ENCODE measurements at places on chromosomes 16 and 17. TPM values are rescaled to one million over a fixed set of nuclear protein-coding genes. Genes with fewer than 3 reads are reported as not detected.

MPP3 gene
- polyA plus RNA-seq, result not detected

DNA sequence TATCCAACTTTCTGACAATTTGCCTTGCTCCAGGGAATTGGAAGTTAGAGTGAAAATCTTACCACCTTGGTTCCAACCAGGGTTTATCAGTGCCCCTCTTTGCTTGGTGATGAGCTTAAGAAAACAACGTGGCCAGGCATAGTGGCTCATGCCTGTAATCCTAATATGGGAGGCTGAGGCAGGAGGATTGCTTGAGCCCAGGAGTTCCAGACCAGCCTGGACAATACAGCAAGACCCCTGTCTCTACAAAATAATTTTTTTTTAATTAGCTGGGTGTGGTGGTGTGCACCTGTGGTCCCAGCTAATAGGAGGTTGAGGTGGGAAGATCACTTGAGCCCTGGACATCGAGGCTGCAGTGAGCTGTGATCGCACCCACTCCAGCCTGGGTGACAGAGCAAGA lies 21.4 kb downstream of the SLC7A6 start:
- DNase-seq, result no peak
- peaks cover 98% of the 10 kb centered on the region for H3K4me1 ChIP-seq
- peak overlapping the region; percentile 74 for H3K27ac ChIP-seq
- no peaks in the 10 kb centered on the region for H3K27me3 ChIP-seq
- H3K4me3 ChIP-seq, result peak overlapping the region; percentile 82
- peaks cover 26% of the 10 kb centered on the region for H3K36me3 ChIP-seq

GRCh38 chr17:83037084-83037873 lies 42.1 kb upstream of the METRNL start:
- peaks cover 38% of the 10 kb centered on the region for H3K36me3 ChIP-seq
- no peak for DNase-seq
- H3K27me3 ChIP-seq, result no peaks in the 10 kb centered on the region
- no peaks in the 10 kb centered on the region for H3K4me1 ChIP-seq
- H3K27ac ChIP-seq, result no peak overlapping the region

- H3K4me3 ChIP-seq, result no peak overlapping the region
- H3K4me1 ChIP-seq, result no peaks in the 10 kb centered on the region
- H3K27ac ChIP-seq, result no peak overlapping the region
- peaks cover 5% of the 10 kb centered on the region for H3K36me3 ChIP-seq
Measured at GRCh38 chr16:14111713-14112538, 40.8 kb downstream of the MRTFB start.

KCNH4 gene
- not detected for polyA plus RNA-seq

DNA sequence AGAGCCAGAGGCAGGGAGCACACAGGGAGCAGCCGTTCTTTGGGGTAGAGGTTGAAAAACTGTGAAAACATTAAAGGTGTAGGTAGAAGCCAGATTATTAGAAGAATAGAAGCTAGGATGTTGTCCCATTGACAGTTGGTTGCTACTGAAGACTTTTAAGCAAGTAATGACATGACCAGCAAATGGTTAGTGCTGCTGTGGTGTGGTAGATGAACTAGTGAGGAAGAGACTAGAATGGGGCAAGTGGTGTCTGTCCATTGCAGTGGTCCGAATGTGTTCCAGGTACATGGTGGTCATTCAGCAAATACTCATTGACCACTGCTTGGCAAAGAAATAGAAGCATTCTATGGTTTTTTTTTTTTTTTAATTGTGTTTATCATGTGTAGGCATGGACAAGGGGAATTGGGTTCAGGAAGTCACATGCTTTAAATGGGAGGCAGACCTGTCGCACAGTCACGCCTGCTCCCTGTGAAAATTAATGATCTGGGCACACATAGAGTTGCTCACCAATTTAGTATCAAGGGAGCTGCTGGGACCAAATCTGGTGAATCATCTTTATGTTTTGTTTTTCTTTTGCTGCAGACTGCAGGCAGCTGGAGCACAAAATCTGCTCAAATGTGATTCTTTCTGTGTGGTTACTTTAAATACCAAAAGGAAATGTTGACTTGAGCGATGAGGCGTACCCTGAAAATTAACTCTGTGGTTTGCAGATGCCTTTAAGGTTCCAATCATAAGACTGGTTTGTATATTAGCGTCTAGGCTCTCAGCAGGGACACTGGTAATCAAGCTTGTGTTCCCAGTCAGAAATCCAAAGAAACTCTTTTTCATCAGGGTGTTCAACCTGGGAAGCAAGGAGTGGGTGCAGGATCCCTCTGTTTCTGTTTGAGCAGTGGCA lies 30.7 kb downstream of the YPEL2 start:
- H3K4me3 ChIP-seq, result peak overlapping the region; percentile 93
- peak; percentile 71 for DNase-seq
- H3K36me3 ChIP-seq, result peaks cover 5% of the 10 kb centered on the region
- H3K4me1 ChIP-seq, result peaks cover 99% of the 10 kb centered on the region

DNA sequence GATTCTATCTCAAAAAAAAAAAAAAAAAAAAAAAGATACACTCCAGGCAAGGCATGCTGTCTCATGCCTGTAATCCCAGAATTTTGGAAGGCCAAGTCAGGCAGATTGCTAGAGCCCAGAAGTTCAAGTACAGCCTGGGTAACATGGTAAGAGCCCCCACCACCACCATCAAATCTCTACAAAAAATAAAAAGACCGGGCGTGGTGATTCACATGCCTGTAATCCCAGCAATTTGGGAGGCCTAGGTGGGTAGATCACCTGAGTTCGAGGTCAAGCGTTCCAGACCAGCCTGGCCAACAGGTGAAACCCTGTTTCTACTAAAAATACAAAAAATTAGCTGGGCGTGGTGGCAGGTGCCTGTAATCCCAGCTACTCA lies 1.8 kb upstream of the ACLY start:
- peaks cover 25% of the 10 kb centered on the region for H3K4me1 ChIP-seq
- H3K36me3 ChIP-seq, result no peaks in the 10 kb centered on the region
- H3K27me3 ChIP-seq, result no peaks in the 10 kb centered on the region
- DNase-seq, result no peak
- no peak overlapping the region for H3K4me3 ChIP-seq

- no peak overlapping the region for H3K27ac ChIP-seq
- DNase-seq, result no peak
- H3K4me3 ChIP-seq, result no peak overlapping the region
- peaks cover 3% of the 10 kb centered on the region for H3K4me1 ChIP-seq
Measured at GRCh38 chr16:87305505-87306391, 11.4 kb downstream of the C16orf95 start.

HNF1B gene
- not detected for polyA plus RNA-seq

GRCh38 chr17:27269201-27269600 lies 24.7 kb upstream of the WSB1 start:
- H3K27me3 ChIP-seq, result peaks cover 4% of the 10 kb centered on the region
- H3K4me3 ChIP-seq, result no peak overlapping the region
- no peaks in the 10 kb centered on the region for H3K36me3 ChIP-seq
- no peak for DNase-seq
- no peak overlapping the region for H3K27ac ChIP-seq

GPR139 gene
- not detected for polyA plus RNA-seq

DNA sequence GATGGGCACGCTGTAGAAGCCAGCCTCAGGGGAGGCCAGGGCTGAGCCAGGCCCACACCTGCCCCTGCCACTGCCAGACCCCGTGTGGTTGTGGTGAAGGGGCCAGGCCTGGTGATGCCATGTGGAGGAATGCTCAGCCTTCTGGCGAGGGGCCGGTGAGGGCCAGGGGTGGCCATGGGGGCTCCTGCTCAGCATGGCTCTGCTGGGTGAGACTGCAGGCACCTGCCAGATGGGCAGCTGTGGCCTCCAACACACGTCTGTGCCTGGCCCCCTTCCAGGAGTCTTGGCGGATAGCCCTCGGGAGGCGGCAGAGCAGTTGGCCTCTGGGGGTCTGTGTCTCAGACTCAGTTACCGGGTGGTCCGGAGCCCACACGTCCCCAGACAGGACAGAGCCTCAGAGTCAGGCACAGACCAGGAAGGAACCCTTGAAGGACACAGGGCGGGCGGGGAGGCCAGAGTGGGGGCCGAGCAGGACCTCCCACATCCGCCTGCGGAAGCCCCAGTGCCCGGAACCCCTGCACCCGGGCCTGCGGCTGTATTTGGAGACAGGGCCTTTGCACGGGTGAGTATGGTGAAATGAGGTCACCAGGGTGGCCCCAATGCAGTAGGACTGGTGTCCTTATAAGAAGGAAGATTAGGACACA lies 22.5 kb upstream of the CHMP6 start:
- H3K27me3 ChIP-seq, result no peaks in the 10 kb centered on the region
- no peak for DNase-seq
- H3K27ac ChIP-seq, result no peak overlapping the region
- H3K36me3 ChIP-seq, result no peaks in the 10 kb centered on the region
- H3K4me1 ChIP-seq, result peaks cover 5% of the 10 kb centered on the region

TPSD1 gene
- polyA plus RNA-seq, result not detected

GRCh38 chr16:27048316-27048715 lies 18.4 kb upstream of the C16orf82 start:
- DNase-seq, result no peak
- no peak overlapping the region for H3K27ac ChIP-seq
- H3K4me3 ChIP-seq, result no peak overlapping the region
- peaks cover 13% of the 10 kb centered on the region for H3K27me3 ChIP-seq

GRCh38 chr17:9549215-9549614 lies 26.4 kb downstream of the STX8 start:
- H3K36me3 ChIP-seq, result peaks cover 14% of the 10 kb centered on the region
- DNase-seq, result no peak
- H3K27ac ChIP-seq, result no peak overlapping the region

DNA sequence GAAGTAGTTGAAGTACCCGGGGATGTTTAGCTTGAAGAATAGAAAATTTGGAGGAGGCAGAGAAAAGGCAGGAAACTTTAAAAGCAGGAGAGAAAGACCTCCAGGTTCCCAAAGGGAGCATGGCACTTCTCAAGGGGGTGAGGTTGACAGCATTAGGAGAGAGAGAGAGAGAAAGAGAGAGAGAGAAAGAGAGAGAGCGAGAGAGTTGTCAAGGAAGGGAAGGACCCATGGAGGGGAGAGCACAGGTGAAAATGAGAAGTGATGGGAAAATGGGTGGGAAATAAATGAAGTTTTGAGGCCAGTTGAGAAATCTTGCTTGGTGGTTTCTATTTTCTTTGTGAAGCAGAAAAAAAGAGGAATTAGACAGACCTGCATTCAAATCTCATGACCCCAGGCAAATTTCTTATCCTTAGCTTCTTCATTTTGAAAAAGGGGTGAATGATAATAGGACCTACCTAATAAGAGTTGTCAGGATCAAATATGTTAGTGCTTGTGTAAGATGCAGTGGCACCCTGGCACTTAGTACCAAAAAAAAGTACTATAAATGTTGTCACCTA lies 24.0 kb downstream of the PRKCB start:
- no peaks in the 10 kb centered on the region for H3K27me3 ChIP-seq
- DNase-seq, result no peak
- no peak overlapping the region for H3K27ac ChIP-seq
- H3K36me3 ChIP-seq, result no peaks in the 10 kb centered on the region
- H3K4me1 ChIP-seq, result peaks cover 38% of the 10 kb centered on the region
- no peak overlapping the region for H3K4me3 ChIP-seq

- DNase-seq, result no peak
- no peaks in the 10 kb centered on the region for H3K27me3 ChIP-seq
- no peak overlapping the region for H3K4me3 ChIP-seq
- no peak overlapping the region for H3K27ac ChIP-seq
- peaks cover 53% of the 10 kb centered on the region for H3K36me3 ChIP-seq
Measured at GRCh38 chr16:30083216-30084055, 7.6 kb downstream of the PPP4C start.

GRCh38 chr16:10103118-10103517 lies 79.1 kb downstream of the GRIN2A start:
- H3K36me3 ChIP-seq, result no peaks in the 10 kb centered on the region
- DNase-seq, result no peak
- H3K27ac ChIP-seq, result no peak overlapping the region

DNA sequence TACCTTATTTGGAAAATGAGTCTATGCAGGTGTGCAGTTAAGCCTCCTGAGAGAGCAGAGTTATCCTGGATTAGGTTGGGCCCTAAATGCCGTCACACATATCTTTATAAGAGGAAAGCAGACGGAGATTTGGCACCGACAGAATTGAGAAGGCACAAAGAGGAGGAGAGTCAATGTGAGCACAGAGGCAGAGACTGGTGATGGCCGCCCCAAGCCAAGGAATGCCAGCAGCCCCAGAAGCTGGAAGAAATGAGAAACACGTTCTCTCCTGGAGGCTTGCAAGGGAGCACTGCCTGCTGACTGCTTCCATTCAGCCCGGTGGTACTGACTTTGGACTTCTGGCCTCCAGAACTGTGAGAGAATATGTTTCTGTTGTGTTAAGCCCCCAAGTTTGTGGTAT lies 3.2 kb downstream of the SLC46A1 start:
- no peak for DNase-seq
- peaks cover 4% of the 10 kb centered on the region for H3K36me3 ChIP-seq
- H3K27me3 ChIP-seq, result peaks cover 7% of the 10 kb centered on the region
- peaks cover 16% of the 10 kb centered on the region for H3K4me1 ChIP-seq

ACSF3 gene
- 24.1 TPM for polyA plus RNA-seq

CBX8 gene
- 1.3 TPM for polyA plus RNA-seq

DNA sequence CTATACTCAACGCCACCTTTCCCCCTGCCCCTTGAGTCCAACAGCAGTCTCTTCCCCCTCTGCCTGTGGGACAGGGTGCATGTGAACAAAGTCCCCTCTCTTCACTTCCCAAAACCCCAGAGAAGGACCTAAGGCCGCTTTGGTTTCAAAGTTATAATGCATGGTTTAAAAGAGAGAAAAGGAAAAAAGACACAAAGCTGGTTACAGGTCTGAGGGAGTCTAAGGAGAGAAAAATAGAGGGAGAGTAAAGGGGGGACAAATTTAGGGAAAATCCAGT lies 1.1 kb upstream of the GABARAP start:
- H3K27me3 ChIP-seq, result no peaks in the 10 kb centered on the region
- peaks cover 35% of the 10 kb centered on the region for H3K36me3 ChIP-seq
- no peak for DNase-seq
- H3K4me3 ChIP-seq, result peak overlapping the region; percentile 99
- peaks cover 32% of the 10 kb centered on the region for H3K4me1 ChIP-seq
- H3K27ac ChIP-seq, result peak overlapping the region; percentile 93

DNA sequence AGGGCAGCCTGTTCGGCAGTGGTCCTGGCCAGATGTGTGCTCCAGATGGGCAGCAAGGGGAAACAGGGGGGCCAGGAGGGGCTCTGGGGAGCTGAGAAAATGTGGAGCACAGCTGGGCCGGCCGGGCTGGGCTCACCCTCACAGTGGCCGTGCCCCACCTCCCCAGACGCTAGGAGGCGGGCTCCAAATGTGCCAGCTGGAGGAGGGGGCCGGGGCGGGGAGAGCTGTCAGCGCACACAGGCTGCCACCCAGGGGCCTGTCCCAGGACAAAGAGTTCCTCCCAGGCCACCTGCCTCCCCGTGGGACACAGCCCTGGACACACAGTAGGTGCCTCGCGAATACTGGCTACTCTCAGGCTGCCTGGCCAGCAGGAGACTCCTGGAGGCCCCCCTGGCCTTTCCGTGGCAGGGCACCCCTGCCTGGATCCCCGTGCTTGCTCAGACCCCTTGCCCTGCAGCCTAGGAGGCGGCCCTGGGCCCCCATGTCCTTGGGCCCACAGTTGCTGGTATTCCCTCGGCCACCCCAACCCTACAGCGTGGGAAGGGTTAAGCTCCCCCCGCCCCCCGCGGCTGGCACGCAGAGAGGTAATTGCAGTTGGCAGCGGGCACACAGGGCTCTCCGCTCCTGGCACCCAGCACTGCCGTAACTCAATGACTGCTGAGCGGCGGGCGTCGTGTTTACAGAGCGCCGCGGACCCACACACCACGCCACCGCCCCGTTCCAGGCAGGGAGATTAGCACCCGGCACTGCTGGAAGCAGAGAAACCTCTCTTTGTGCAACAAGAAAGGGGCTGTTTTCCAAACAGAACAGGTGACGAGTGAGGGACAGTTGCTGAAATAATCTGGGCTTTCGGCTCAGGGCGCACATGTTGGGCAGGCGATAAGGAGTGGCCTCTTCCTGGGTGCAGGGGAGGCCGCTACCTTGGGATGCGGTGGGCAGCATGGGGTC lies 32.2 kb downstream of the BAHCC1 start:
- no peak overlapping the region for H3K4me3 ChIP-seq
- H3K4me1 ChIP-seq, result peaks cover 37% of the 10 kb centered on the region
- no peak overlapping the region for H3K27ac ChIP-seq
- no peaks in the 10 kb centered on the region for H3K27me3 ChIP-seq
- H3K36me3 ChIP-seq, result no peaks in the 10 kb centered on the region

DNAI2 gene
- 0.10 TPM for polyA plus RNA-seq

Measured in CD4-positive, CD25-positive, alpha-beta regulatory T cell (primary cell).